ENCODE measurements at places on chromosomes 3 and 15. TPM values are rescaled to one million over a fixed set of nuclear protein-coding genes. Genes with fewer than 3 reads are reported as not detected.
A peak's percentile ranks its signal among the peaks of the same experiment; 100 is the strongest.

DNA sequence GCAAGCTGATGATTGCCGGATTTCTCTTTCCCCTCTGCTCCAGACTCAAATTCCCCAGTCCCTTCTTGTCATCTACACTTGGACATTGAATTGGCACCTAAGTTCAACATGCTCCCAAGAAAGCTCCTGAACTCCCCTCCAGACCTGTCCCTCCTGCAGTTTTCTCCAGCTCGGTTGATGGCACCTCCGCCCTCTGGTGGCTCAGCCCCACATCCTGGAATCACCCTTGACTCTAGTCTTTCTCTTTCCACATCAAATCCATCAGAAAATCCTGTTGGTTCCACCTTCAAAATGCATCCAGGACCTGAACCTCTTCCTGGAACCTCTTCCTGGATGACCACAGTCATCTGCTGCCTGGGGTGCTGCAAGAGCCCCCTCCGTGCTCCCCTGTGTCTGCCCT is 60.1 kb downstream of the RASGRF1 start:
- no peaks in the 10 kb centered on the region for H3K4me1 ChIP-seq
- H3K27me3 ChIP-seq = no peaks in the 10 kb centered on the region
- H3K36me3 ChIP-seq = no peaks in the 10 kb centered on the region
- H3K4me3 ChIP-seq = no peak overlapping the region
- DNase-seq = no peak
- no peak overlapping the region for H3K27ac ChIP-seq

DNA sequence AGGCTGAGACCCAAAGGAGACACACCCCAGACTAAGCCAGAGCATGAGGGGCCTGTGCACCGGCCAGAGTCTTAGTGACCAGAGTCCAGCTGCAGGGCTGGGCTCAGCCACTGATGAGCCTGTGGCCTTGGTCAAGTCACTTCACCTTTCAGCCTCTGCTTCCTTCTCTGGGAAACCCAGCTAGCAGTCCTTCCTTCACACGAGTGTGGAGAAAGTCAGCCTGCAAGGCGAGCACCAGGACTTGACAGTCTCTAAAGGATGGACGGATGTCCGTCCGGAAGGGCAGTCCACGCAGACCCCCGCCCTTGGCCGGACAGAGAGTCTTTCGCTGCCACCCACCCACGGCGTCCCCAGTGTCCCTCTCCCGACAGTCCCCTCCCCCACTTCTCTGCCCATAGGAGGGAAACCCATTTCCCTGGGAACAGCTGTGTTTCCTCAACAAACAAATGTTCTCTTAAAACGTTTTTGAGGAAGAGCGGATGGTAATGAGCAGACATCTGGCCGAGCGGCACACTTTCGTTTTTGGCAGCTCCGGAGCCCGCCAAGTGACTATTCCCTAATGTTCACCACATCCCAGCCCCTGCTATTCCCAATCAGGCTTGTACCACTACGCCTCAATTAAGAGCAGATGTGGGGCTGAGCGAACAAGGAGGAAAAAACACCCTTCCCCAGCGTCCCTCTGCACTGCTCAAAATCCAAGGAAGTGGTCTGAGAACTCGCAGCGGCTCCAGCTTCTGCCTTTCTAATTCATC is 129.1 kb upstream of the SMAD3 start:
- H3K27me3 ChIP-seq = no peaks in the 10 kb centered on the region
- H3K4me1 ChIP-seq = peaks cover 20% of the 10 kb centered on the region
- peak overlapping the region; percentile 51 for H3K27ac ChIP-seq

- DNase-seq = no peak
- peaks cover 1% of the 10 kb centered on the region for H3K4me1 ChIP-seq
- H3K27ac ChIP-seq = no peak overlapping the region
Measured at GRCh38 chr15:51825698-51826097, 3.8 kb upstream of the TMOD3 start.

- H3K27ac ChIP-seq = no peak overlapping the region
- no peaks in the 10 kb centered on the region for H3K36me3 ChIP-seq
- H3K27me3 ChIP-seq = no peaks in the 10 kb centered on the region
Measured at GRCh38 chr15:78312536-78312935, 13.1 kb upstream of the SKIC8 start.

DNA sequence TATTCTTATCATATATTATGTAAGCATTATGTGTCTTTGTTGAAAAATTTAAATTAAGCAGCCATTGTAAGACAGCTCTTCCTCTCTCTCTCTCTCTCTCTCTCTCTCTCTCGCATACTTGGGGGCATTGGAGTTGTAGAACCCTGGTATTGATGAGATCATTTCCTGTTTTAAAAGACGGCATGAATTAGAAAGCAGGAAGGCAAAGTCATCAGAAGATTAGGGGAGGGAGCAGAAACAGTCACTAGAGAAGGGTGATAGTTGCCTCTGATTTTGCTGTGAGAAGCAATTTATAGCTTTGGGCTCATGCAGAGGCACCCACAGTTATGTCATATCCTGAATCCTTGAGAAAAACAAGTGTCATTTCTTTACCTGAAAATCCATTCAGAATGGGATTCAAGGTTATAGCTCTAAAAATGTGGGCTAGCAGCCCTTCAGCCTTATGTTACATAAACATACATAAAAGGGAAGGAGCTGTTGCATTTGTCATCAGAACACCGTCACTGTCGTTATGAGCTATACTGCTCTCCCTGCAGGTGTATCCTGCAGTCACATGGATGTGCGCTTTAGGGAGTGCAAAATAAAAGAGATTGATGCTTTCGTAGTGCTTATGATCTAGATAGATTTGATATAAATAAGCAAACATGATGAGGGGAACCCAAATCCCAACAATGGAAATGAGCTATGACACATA is 213.8 kb downstream of the NR1D2 start:
- no peaks in the 10 kb centered on the region for H3K4me1 ChIP-seq
- no peaks in the 10 kb centered on the region for H3K36me3 ChIP-seq
- DNase-seq = no peak
- H3K4me3 ChIP-seq = no peak overlapping the region

DNA sequence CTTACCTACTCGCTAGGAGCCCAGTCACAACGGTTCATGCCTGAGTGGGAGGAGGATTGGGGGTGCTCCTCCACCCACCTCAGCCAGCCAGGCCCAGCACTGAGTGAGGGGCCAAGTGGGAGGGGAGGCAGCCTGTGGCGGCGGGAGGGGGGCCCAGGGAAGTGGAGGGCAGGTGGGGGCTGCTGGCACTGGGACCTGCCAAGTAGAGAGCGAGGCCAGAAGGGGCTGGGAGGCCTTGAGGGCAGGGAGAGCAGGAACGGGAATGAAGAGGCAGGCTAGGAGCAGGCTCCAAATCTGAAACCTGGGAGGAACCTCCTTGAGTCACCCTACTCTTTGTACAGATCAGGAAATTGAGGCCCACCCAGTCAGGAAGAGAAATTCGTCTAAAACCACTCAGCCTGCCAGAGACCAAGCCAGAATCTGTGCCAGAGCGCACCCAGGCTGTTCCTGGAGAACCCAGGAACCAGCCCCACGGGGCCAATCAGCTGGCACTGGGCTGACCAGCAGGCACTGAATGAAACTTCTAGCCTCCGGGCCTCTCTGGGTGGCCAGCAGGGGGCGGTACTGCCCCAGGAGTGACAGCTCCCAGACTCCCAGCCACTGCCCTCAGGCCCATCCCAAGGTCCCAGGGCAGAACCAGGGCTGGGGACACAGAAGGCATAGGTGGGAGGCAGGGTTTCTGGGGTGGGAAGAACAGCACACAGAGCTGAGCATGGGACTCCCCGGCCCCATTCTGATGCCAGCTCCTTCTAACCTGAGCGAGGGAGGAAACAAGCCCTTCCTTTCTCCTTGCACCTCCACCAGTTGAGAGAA is 14.8 kb upstream of the CYP11A1 start:
- no peaks in the 10 kb centered on the region for H3K36me3 ChIP-seq
- peak; percentile 93 for DNase-seq
- H3K27me3 ChIP-seq = no peaks in the 10 kb centered on the region
- no peak overlapping the region for H3K27ac ChIP-seq
- peaks cover 17% of the 10 kb centered on the region for H3K4me1 ChIP-seq

DNA sequence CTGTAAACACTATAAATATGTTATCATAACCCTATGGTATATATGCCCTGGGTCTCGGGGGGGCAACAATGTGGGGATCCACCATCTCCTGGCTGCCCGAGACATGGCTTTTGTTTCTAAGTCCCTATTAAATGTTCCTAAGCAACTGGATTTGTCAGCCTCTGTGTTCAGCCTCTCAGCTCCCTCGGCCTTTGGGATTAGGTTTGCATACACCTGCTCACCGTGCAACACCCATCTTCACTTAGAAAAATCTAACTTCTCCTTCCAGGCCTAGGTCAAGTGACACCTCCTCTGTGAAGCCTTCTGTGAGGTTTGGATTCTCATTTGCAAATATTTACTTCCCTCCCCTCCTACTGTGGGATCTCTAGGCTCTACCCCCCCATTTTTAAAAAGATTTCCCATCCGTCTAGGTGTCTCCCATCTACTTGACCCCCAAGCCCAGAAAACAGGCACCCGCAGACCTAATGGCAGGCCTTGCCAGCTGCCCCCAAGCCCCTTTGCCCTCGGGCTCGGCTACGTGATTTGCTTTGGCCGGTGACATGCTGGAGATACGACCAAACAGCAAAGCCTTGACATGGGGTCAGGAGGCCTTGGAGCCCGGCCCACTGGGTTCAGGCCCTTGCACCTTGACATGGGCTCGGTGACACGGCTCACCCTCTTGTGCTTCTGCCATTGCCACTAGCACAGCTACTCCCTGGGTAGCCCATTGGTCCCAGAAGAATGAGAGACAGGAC is 66.0 kb upstream of the BLM start:
- H3K4me3 ChIP-seq = no peak overlapping the region
- DNase-seq = no peak
- peaks cover 19% of the 10 kb centered on the region for H3K4me1 ChIP-seq
- no peaks in the 10 kb centered on the region for H3K27me3 ChIP-seq
- no peak overlapping the region for H3K27ac ChIP-seq

The GATM gene
- total RNA-seq = 7.2 TPM

The PLCH1 gene
- total RNA-seq = 12.1 TPM

DNA sequence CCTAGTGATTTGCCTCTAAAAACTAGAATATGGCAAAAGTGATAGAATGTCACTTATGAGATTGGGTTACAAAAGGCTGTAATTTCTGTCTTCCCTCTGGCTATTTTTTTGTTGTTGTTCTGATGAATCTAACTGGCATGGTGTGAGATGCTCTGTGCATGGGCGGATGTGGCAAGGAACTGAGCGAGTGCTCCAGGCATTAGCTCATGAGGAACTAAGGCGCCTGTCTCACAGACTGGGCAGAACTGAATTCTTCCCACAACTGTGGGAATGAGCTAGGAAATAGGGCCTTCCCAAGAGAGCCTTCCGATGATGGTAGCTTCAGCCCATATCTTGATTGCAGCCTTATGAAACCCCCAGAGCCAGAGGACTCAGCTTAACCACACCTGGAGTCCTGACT is 222.5 kb downstream of the NR2F2 start:
- DNase-seq = no peak
- no peaks in the 10 kb centered on the region for H3K4me1 ChIP-seq
- peaks cover 8% of the 10 kb centered on the region for H3K27me3 ChIP-seq
- H3K36me3 ChIP-seq = no peaks in the 10 kb centered on the region

The PEX11A gene
- 9.1 TPM for total RNA-seq

The SLC22A13 gene
- total RNA-seq = 0.41 TPM

DNA sequence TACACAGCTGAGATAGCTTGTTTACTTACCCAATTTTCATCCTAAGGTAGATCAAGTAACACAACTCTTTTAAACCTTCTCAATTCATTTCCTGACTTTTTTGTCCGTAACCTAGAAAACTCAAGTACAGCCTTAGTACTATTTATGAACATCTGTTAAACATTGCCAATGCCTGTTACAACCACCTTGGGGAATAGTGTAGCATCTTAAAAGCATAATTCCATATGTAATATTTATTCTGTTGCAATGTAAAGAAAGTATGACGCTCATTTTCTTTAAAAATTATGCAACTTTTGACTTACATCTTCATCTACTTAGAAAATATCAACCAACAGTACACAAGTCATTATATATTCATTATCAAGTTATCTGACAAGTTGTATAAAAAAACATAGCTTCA is 54.6 kb downstream of the SUCLG2 start:
- peaks cover 10% of the 10 kb centered on the region for H3K36me3 ChIP-seq
- H3K27ac ChIP-seq = no peak overlapping the region
- H3K27me3 ChIP-seq = no peaks in the 10 kb centered on the region
- DNase-seq = no peak
- H3K4me3 ChIP-seq = no peak overlapping the region
- H3K4me1 ChIP-seq = no peaks in the 10 kb centered on the region

The THAP10 gene
- total RNA-seq = 1.5 TPM

The SLC15A2 gene
- 63.6 TPM for total RNA-seq

- no peaks in the 10 kb centered on the region for H3K4me1 ChIP-seq
- DNase-seq = no peak
- H3K4me3 ChIP-seq = no peak overlapping the region
- no peak overlapping the region for H3K27ac ChIP-seq
- no peaks in the 10 kb centered on the region for H3K27me3 ChIP-seq
- no peaks in the 10 kb centered on the region for H3K36me3 ChIP-seq
Measured at GRCh38 chr3:124207873-124208485, 216.1 kb upstream of the ROPN1 start.

The GPR62 gene
- total RNA-seq = not detected

The CRYGS gene
- 3.8 TPM for total RNA-seq

The CYP19A1 gene
- total RNA-seq = 0.58 TPM

The CEMIP gene
- 17.3 TPM for total RNA-seq

The SNX22 gene
- 28.3 TPM for total RNA-seq

GRCh38 chr3:13801361-13802204 is 78.3 kb downstream of the WNT7A start:
- no peaks in the 10 kb centered on the region for H3K27me3 ChIP-seq
- H3K27ac ChIP-seq = no peak overlapping the region
- no peak overlapping the region for H3K4me3 ChIP-seq
- DNase-seq = peak; percentile 31
- no peaks in the 10 kb centered on the region for H3K4me1 ChIP-seq

- H3K27me3 ChIP-seq = no peaks in the 10 kb centered on the region
- peaks cover 3% of the 10 kb centered on the region for H3K4me1 ChIP-seq
- no peak overlapping the region for H3K27ac ChIP-seq
- no peaks in the 10 kb centered on the region for H3K36me3 ChIP-seq
- H3K4me3 ChIP-seq = no peak overlapping the region
Measured at GRCh38 chr3:161414907-161415306, 43.6 kb upstream of the SPTSSB start.

The MAP1A gene
- 2.3 TPM for total RNA-seq

The GOLGA6L10 gene
- 0.23 TPM for total RNA-seq

The KCTD6 gene
- 8.2 TPM for total RNA-seq

The HESX1 gene
- total RNA-seq = 1.2 TPM

GRCh38 chr3:149610351-149611105 is 47.3 kb downstream of the WWTR1 start:
- H3K4me1 ChIP-seq = peaks cover 25% of the 10 kb centered on the region
- H3K36me3 ChIP-seq = no peaks in the 10 kb centered on the region
- peak overlapping the region; percentile 18 for H3K27ac ChIP-seq
- H3K27me3 ChIP-seq = no peaks in the 10 kb centered on the region
